ENCODE measurements at places on chromosomes 1 and 21.
A peak's percentile ranks its signal among the peaks of the same experiment; 100 is the strongest.

GRCh38 chr21:26443867-26444266 is 129.2 kb downstream of the CYYR1 start:
- no peak for DNase-seq
- H3K27me3 ChIP-seq, result no peaks in the 10 kb centered on the region
- no peak overlapping the region for H3K4me3 ChIP-seq
- no peaks in the 10 kb centered on the region for H3K36me3 ChIP-seq
- no peak overlapping the region for H3K27ac ChIP-seq

DNA sequence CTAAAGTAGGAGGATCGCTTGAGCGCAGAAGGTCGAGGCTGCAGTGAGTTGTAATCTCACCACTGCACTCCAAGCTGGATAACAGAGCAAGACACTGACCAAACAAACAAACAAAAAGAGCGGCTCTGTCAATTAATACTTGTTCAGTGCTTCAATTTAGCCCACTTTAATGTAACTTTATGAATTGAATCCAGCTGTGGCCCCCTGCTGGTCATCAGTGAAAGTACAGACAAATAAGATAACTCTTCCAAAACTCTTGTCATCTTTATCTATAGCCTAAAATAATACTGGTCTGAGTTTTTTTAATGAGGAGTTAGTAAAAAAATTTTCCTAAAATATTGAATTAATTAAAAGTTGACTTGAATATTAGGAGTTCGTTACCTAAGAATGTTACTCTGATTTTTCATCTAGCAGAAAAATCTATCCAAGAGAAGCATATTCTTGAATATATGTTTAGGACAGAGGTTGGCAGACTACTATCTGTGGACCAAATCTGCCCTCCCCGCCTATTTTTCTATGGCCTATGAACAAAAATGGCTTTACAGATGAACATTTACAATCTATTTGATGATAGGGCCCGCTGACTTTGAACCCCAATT is 26.1 kb downstream of the ATP5PF start:
- no peak for DNase-seq
- H3K4me1 ChIP-seq, result no peaks in the 10 kb centered on the region
- no peak overlapping the region for H3K4me3 ChIP-seq
- H3K27ac ChIP-seq, result no peak overlapping the region
- no peaks in the 10 kb centered on the region for H3K27me3 ChIP-seq

GRCh38 chr1:1050577-1051052 is 23.5 kb downstream of the RNF223 start:
- H3K27ac ChIP-seq, result no peak overlapping the region
- H3K27me3 ChIP-seq, result no peaks in the 10 kb centered on the region
- H3K4me3 ChIP-seq, result no peak overlapping the region
- DNase-seq, result no peak
- H3K36me3 ChIP-seq, result peaks cover 19% of the 10 kb centered on the region
- no peaks in the 10 kb centered on the region for H3K4me1 ChIP-seq

GRCh38 chr1:93814059-93814794 is 64.8 kb downstream of the DNTTIP2 start:
- H3K27ac ChIP-seq, result no peak overlapping the region
- no peaks in the 10 kb centered on the region for H3K36me3 ChIP-seq
- H3K4me1 ChIP-seq, result peaks cover 12% of the 10 kb centered on the region
- H3K4me3 ChIP-seq, result no peak overlapping the region

GRCh38 chr21:28516021-28516420 is 476.7 kb downstream of the LTN1 start:
- H3K4me3 ChIP-seq, result no peak overlapping the region
- H3K4me1 ChIP-seq, result no peaks in the 10 kb centered on the region
- H3K36me3 ChIP-seq, result no peaks in the 10 kb centered on the region
- DNase-seq, result no peak

- no peak overlapping the region for H3K27ac ChIP-seq
- no peaks in the 10 kb centered on the region for H3K36me3 ChIP-seq
- peaks cover 2% of the 10 kb centered on the region for H3K4me1 ChIP-seq
Observed at GRCh38 chr1:114341856-114342255, 169.1 kb downstream of the TRIM33 start.

DNA sequence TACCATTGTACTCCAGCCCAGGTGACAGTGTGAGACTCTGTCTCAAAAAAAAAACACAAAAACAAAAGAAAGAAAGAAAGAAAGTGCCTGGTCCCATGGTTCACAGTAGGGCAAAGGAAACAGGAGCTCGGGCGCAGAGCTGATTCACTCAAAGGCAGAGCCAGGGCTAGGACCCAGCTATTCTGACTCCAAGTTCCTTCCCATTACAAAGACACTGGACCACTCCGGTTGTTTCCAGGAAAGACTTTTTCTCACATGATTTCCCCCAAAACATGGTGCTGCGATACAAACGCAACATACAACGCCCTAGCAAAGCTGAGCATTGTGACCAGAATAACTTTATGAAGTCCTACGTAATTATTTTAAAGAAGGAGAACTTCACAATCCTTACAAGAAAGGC is 10.7 kb downstream of the ABCG1 start:
- DNase-seq, result no peak
- H3K4me3 ChIP-seq, result no peak overlapping the region
- H3K27ac ChIP-seq, result no peak overlapping the region
- H3K36me3 ChIP-seq, result no peaks in the 10 kb centered on the region

DNA sequence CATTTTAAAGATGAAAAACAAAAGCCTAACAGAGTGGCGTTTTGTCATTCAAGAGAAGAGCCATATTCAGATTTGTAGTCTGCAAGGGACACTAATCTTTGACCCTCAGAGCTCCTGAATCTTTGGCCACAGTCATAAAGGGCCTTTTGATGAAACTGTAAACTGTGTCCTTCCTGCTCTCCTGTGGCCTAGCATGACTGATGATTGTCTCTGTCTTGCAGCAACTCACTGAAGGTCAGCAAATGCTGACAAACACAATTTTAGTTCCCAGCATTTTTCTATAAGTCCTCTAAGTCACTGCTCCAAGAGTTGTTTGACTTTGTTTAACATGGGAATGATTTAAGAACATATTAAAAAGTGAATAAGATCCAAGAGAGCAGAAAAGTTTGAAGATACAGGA is 55.3 kb upstream of the PRELP start:
- no peaks in the 10 kb centered on the region for H3K36me3 ChIP-seq
- no peak overlapping the region for H3K27ac ChIP-seq
- H3K4me1 ChIP-seq, result peaks cover 7% of the 10 kb centered on the region
- DNase-seq, result no peak
- H3K4me3 ChIP-seq, result no peak overlapping the region
- peaks cover 5% of the 10 kb centered on the region for H3K27me3 ChIP-seq

DNA sequence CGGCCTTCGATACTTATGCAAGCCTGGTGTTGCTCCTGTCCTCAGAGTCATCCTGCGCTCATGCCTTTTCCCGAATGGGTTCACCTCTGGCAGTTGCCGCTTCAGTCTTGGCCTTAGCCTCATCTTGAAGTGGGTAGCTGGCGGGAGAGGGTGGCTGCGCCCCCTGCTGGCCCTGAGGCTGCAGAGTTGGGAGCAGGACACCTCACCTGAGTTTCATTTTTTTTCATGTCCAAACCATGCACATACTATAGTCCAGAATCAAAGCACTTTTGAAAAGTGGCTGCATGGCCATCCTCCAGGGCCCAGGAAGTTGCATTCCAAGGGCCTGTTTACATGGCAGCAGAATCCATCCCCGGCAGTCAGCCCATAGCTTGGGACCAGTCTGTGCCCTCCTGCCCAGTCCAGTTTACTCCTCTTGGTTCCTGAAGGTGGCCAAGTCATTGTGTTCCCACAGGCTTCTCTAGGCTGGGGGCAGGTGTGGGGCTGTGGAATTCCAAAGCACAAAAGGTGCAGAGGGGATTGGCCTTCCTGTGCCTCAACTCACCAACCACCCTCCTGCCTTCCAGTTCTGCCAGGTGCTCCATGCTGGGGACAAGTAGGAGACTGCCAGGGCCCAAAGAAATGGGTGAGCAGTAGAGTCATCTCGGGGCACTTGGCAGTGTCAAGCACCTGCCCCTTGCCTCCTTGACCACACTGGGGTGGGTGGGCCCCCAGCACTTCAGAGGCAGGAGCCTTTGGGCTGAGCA is 44.0 kb downstream of the YARS1 start:
- peaks cover 3% of the 10 kb centered on the region for H3K4me1 ChIP-seq
- no peaks in the 10 kb centered on the region for H3K27me3 ChIP-seq
- H3K27ac ChIP-seq, result peak overlapping the region; percentile 74
- no peak overlapping the region for H3K4me3 ChIP-seq

DNA sequence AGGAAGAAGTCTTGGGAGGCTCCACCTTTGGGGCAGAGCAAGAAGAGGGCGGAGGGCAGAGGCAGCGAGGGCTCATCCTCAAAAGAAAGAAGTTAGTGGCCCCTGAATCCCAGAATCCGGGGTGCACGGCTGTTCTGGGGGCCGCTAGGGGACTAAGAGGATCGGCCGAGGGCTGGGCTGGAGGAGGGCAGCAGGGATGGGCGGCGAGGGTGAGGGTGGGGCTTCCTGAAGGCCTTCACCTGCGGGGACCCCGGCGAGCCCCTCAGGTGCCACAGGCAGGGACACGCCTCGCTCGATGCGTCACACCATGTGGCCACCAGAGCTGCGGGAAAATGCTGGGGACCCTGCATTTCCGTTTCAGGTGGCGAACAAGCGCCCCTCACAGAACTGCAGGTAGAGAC is 23.9 kb downstream of the COL6A1 start:
- peaks cover 3% of the 10 kb centered on the region for H3K27me3 ChIP-seq
- peaks cover 2% of the 10 kb centered on the region for H3K4me1 ChIP-seq
- H3K27ac ChIP-seq, result no peak overlapping the region
- H3K4me3 ChIP-seq, result no peak overlapping the region

GRCh38 chr1:79100385-79100784 is 93.9 kb upstream of the ADGRL4 start:
- no peak overlapping the region for H3K4me3 ChIP-seq
- no peak overlapping the region for H3K27ac ChIP-seq

DNA sequence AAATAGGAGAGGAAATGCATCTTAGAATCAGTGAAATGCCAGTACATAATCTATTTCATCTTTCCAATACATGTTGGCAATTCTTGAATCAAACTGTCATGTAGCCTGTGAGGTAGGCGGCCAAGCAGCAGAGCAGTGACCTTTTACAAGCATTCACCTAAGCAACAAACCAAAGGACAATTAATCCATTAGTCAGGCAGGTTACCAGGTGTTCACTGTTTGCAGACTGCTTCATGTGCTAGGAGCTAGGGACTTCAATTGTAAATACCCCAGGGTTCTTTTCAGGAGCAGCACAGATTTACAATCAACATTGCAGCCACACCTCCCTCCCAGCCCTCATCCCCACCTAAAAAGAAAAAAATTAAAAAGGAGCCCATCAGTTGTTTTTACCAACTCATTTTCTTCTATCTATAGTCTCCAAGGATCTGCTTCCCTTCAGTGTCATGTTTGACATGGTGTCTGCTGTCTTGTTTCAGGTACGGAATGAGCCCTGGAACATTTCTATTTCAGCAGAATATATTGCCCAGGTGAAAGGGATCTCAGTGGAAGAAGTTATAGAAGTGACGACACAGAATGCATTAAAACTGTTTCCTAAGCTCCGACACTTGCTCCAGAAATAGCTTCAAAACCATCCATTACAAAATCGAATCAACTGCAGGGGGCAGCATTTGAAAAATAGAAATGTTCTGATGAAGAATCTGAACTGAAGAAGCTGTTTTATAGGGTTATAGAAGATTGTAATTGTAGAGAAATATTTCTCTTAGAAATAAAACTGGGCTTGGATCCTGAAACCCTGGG is 23.0 kb downstream of the TATDN3 start:
- H3K27me3 ChIP-seq, result no peaks in the 10 kb centered on the region
- no peaks in the 10 kb centered on the region for H3K36me3 ChIP-seq
- H3K4me1 ChIP-seq, result peaks cover 22% of the 10 kb centered on the region
- peak overlapping the region; percentile 85 for H3K27ac ChIP-seq

- no peaks in the 10 kb centered on the region for H3K36me3 ChIP-seq
- H3K27me3 ChIP-seq, result peaks cover 24% of the 10 kb centered on the region
- no peaks in the 10 kb centered on the region for H3K4me1 ChIP-seq
- no peak overlapping the region for H3K4me3 ChIP-seq
- no peak overlapping the region for H3K27ac ChIP-seq
Observed at GRCh38 chr1:118335331-118335732, 150.3 kb upstream of the SPAG17 start.

DNA sequence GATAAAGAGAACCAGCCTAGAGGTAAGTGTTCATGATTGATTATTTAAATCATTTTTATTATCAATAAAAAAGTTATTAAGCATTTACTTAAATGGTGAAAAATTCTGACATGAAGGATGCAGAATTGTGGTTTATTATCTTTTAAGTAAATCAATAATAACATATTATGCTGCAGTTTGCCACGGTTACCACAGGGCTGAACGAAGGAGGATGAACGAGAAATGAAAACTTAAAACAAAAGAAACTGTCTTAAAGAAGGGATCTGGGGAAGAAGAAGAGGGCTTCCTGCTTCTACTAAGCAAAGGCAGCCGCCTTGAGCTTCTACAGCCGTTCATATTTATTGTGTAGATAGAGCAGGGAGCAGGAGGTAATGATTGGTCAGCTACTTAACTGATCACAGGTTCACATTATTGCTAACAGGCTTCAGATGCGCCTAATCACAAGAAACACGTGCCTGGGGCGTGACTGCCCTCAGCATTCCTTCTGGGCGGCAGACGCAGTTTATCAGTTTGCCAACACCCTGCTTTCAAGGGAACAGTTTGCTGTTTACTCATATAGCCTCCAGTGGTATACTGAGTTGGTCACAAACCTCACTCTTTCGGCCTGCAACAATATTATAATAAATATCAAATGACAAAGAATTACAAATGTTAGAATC is 5.8 kb upstream of the FNBP1L start:
- H3K4me3 ChIP-seq, result no peak overlapping the region
- H3K4me1 ChIP-seq, result peaks cover 10% of the 10 kb centered on the region
- H3K27ac ChIP-seq, result no peak overlapping the region

DNA sequence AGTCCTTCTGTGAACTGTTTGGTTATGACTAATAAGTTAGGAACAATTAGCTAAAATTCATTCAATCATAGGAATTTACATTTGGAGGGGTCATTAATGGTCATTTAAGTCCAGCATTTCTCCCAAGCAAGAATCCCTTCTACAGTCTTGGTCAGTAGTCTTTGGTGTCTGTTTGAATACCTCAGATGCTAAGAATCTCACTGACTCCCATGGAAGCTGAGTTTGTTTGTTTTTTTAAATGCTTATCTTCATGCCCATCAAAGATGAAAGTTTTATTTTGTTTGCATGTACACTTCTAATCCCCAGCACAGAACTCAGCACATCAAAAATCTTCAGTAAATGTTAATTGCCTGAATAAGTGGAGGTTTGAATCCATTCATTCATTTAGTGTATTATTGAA is 41.3 kb upstream of the SLC44A3 start:
- H3K4me1 ChIP-seq, result peaks cover 35% of the 10 kb centered on the region
- H3K36me3 ChIP-seq, result no peaks in the 10 kb centered on the region
- H3K27me3 ChIP-seq, result no peaks in the 10 kb centered on the region

GRCh38 chr1:83990734-83991133 is 8.2 kb downstream of the TTLL7 start:
- no peak for DNase-seq
- no peak overlapping the region for H3K4me3 ChIP-seq
- H3K4me1 ChIP-seq, result peaks cover 23% of the 10 kb centered on the region
- H3K27ac ChIP-seq, result no peak overlapping the region
- peaks cover 48% of the 10 kb centered on the region for H3K36me3 ChIP-seq
- H3K27me3 ChIP-seq, result no peaks in the 10 kb centered on the region

- H3K36me3 ChIP-seq, result no peaks in the 10 kb centered on the region
- no peaks in the 10 kb centered on the region for H3K27me3 ChIP-seq
- peaks cover 8% of the 10 kb centered on the region for H3K4me1 ChIP-seq
Observed at GRCh38 chr1:76471536-76471935, 395.7 kb upstream of the ST6GALNAC5 start.

All from progenitor cell of endocrine pancreas (in vitro differentiated cells).